ENCODE measurements at places on chromosomes 7 and 10.
A peak's percentile ranks its signal among the peaks of the same experiment; 100 is the strongest.

DNA sequence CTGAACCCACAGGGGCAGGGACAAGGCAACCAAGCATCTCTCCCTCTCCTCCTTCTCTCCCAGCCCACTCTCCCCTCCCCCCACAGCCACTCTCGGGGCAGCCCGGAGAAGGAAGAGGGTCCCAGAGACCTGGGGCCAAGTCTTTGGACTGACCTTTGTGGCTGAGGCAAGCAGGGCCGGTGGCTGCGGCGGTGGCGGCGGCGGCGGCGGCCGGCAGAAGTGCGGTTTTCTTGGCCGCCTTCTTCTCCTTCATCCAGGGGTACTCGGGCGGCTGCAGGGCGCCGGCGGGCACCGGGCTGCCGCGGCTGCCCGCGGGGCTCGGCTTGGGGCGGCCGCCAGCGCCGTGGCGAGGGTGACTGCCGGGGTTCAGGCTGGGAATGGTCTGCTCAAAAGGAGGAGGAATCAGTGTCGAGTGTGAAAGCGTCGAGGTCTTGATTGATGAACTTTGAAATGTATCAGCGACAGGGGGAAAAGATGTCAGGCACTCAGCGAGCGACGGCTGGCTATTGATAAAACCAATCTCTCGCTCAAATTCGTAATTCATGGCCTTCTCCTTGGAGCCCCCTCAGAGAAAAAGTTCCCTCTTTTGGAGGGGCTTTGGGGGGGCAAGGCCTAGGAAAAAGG lies 414 bp downstream of the HOXA2 start:
- peak; percentile 59 for DNase-seq

DNA sequence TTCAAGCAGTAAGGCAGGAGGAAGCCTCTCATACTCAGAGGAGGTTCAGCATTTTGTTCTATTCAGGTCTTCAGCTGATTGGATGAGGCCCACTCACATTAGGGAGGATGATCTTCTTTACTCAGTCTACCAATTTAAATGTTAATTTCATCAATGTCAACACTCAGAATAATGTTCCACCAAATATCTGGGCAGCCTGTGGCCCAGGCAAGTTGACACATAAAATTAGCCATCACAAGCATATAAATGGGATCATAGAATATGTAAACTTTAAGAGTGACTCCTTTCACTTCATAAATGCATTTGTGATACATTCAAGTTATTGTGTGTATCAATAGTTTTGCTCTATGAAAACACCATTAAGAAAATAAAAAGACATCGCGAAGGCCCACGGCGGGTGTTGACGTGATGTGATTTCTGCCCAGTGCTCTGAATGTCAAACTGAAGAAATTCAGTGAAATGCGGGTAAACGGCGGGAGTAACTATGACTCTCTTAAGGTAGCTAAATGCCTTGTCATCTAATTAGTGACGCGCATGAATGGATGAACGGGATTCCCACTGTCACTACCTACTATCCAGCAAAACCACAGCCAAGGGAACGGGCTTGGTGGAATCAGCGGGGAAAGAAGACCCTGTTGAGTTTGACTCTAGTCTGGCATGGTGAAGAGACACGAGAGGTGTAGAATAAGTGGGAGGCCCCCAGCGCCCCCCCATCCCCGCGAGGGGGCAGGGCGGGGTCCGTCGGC lies 536.1 kb upstream of the AUTS2 start:
- no peak for DNase-seq

DNA sequence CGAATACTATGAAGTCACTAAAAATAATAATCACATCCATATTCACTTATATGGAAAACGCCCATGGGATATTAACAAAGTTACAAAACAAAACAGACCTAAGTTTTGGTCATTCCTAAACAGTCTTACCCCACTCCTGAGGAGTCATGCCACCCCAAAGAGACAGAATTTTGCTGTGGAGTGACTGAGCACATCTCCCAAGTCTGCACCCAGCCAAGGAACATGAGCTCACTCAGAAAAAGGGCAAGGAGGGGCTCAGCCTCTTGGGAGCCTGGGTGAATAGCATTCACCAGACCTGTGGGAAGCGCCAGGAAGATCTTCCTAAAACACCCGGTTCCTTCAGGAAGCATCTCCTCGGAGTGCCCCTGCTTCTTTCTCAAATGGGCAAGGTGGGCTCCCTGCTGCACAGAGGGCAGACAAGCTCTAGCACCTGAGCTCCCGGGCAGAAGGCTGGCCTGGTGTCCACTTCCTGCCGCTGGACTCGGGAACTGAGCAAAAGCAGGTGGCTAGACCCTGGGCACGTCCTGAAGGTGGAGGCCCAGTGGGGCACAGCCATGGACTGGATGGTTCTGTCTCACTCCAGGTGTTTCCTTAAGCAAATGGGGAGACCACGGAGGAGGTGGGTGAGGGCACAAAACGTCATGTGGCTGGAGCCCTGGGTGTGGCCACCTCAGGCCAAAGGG lies 31.0 kb downstream of the TNS3 start:
- no peak for DNase-seq

GRCh38 chr7:50356212-50356944 lies 51.9 kb downstream of the IKZF1 start:
- DNase-seq = no peak

DNA sequence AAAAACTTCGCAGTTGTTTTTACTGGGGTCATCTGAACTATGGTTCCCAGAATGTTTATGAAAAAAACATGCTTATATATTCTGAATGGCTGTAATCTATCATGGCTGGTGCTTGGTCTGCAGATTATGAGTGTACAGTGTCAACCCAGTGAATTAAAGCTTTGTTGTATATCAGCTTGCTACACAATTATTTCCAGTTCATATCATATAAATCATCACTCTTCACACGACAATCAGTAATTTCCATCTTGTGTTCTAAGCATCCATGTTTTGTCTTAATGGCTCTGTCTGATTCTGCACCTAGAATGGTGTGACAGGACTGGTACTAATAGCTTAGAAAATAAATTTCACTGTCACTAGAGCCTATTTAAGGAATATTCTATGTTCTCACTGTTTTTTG lies 83.6 kb downstream of the CABCOCO1 start:
- no peak for DNase-seq

DNA sequence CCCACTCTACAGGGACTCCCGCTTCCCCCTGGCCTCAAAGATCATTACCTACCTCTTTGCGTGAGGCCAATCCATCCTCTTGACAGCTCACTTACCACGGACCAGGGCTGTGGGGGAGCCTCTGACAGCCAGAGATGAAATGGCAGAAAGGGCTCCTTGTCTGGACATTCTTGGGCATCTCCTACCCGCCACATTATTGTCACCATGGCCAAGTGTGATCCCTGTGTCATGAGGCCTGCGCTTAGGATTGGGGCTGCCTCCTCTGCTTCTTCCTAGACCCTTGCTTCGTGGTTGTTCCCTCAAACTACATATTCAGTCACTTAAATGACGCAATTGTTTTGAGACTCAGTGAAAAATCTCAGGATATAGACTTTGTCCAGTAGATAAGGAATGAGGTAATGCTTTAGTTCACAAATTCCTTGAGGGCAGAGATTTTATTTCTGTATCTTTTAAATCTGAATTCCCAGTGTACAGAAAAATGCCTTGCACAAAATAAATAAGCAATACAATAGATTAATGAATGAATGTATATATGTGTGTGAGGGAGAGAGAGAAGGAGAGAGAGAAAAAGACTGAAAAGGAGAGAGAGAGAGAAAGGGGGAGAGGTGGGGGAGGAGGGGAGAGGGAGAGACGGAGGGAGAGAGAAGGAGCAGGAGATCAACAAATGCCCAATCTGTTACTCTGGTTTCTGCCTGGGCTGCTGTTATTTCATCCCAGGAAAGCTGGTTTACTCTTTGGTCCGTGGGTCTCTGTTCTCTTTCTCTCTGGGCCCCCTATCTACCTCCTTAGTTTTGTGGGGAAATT lies 159.0 kb downstream of the PLXNA4 start:
- no peak for DNase-seq

- DNase-seq = no peak
These were observed 207.7 kb upstream of the TEX47 start for GRCh38 chr7:89002981-89003956.

DNA sequence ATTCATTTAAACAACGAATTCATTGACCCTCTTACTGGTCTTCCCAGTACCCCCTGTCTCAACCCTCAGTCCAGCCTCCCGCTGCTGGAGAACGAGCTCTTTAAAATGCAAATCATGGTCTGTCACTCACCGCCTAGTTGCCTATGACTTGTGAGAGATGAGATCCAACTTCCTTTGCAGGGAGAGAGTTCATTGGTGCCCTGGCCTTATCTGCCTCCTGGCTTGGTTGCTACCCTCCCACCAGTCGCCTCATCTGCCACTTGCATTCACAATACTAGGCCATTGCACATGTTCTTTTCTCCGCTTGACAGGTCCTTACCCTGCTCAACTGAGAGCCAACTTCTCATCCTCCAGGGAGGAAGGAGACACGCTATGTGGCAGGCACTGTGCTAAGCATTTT lies 54.0 kb upstream of the MXI1 start:
- DNase-seq = no peak

DNA sequence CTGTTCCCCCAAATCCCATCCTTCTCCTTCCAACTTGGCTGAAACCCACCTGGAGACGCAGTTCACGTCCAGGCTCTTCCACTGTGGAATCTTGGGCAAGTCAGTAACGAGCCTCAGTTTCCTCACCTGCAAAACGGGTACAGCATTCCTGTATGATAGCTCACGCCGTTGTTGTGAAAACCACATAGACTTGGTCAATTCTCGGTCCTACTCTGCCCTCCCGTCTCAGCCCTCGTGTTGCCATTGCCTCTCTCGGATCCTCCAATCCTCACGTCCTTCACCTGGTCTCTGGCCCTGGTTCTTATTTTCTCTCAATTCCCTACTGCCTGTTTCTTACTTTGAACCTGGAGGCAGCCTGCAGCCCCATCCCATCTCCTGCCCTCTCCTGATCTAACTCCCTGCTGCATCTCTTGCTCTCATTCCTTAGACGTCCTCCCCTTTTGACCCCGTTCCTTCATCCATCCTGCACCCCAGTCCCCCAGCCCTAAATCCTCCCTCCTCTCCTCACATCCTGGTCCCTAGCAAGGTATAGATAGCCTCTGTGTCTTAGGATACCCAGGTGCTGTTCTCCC lies 2.0 kb upstream of the MUC12 start:
- DNase-seq = no peak

DNA sequence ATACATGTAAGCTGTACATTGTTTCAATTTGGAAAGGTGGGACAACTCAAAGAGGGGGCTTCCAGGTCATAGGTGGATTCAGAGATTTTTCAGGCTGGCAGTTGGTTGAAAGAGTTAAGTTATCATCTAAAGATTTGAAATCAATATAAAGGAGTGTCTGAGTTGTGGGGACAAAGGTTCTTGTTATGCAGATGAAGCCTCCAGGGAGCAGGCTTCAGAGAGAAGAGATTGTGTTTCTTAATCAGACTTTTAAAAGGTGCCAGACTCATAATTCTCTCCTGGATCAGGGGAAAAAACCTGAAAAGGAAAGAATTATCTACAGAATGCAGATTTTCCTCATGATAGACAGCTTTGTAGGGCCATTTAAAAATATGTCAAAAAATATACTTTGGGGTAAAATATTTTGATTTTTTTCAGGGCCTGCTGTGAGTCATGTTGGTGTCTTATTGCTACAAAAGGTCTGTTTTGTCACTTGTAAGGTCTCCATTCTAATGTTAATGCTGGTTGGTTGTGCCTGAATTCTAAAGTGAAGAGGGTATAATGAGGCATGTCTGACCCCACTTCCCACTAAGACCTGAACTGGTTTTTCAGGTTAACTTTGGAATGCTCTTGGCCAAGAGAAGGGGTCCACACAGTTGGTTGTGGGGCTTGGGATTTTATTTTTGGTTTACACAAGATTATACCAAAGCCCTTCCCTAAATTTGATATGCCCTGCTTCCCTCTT lies 52.7 kb upstream of the PRSS1 start:
- DNase-seq = no peak
